ENCODE measurements at places on chromosomes 3 and 15.

DNA sequence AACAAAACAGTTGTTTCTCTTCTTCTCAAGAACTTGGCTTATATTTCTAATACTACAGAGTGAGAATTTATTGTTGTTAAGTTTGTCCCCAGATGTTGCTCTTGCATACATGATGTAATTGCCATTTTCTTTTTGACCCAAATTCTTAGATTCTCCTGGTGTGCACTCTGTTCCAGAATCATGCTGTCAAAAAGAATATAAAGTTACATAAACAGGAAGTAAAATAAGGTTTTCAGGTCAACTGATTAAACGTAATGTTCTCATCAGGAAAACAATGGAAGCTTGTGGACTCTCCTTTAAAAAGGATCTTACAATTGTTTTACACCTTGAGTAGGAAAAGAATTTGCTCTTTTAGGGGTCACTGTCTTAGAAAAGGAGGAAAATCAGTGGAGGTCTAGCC, 121.8 kb downstream of the ADAM10 start:
- no peak for DNase-seq

- no peak for DNase-seq
Observed at GRCh38 chr3:37174532-37175126, at the start of gene LRRFIP2. TSS of gene LRRFIP2 (minus strand) at chr3:37174582. CDS start at chr3:37148983, 25,599 bp downstream.

- no peak for DNase-seq
Observed at GRCh38 chr15:89480505-89480904, 15.9 kb downstream of the RHCG start.

- no peak for DNase-seq
Observed at GRCh38 chr3:58661836-58662420, 4.6 kb downstream of the FAM3D start.

DNA sequence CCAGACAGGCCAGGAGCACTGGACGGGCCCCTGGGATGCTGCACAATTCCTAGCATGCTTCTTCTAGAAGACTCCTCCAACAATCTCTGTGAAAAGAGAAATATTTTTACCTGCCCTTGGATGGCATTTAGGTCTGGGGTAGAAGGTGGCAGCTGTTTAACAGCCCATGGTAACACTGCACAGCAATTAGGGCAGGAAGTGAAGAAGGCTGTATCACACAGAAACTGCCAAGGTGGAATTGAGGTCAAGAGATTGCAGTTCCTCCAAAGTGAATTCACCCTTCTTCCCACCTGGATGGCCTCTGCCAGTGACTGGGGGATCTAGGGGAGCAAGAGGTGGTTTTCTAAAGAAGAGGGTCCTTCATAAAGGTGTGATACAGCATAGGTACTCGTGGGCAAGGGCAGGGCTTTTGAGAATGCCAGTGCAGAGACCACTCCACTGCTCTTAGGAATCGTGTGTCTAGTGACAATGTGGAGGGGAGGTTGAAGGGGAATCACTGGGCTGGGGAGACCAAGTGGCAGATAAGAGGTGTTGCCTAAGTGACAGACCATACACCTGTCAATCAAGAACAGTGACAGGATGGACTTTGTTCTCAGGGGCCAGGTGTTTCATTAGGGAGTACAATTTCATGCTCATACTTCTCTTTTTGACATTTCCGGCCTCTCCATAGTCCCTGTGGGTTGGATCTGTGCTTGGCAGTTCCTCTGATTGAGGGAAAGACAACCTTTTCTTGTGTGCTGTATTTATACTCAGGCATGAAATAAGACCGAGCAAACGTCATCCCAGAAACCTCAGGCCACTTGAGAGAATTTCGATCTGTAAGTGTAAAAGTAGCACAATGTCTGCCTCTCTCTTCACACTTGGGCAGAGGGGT, 83.5 kb upstream of the BCL6 start:
- DNase-seq, result no peak

- no peak for DNase-seq
Observed at GRCh38 chr3:148227534-148227933, 470.2 kb upstream of the AGTR1 start.

Measured in NCI-H460 (cell line).